ENCODE measurements at places on chromosomes 6 and 20.

DNA sequence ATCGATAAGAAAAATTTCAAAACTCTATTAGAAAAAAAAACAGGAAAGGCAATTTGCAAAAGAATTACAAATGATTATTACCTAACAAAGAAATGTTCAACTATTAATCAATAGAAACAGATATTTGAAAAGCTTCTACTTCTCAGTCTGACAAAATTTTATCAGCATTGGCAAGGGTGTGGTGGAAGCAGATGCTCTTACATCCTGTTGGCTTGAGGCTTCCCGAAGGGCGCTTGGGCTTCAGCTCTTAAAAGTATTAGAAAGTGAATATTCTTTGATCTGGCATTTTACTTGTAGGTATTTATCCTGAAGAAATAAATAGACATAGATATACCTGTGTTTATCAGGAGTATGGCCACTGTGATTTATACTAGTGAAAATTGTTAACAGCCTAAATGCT, 38.7 kb downstream of the SLC35D3 start:
- DNase-seq = no peak

- no peak for DNase-seq
Observed at GRCh38 chr6:20191992-20192391, 20.3 kb downstream of the MBOAT1 start.

DNA sequence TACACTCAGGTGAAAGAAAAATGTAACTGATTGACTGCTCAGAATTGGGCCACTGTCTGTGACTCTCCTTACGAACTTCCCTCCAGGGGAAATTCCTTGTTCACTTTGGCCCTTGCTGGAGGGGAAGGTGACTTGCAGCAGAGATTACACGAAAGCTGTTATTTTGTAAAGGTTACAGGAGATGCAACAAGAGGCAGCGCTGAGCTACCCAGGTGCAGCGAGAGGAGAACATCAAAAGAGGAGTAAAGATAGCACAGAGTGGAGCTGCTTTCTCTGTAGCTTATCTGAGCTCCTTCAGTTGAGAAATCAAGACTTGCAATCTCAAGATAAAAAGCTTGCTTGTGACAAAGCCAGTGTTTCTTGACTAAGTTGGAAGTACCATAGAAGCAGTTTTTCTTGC, 144.6 kb downstream of the ARHGAP18 start:
- DNase-seq = no peak

GRCh38 chr6:29828471-29828797, 809 bp downstream of the HLA-G start:
- no peak for DNase-seq

DNA sequence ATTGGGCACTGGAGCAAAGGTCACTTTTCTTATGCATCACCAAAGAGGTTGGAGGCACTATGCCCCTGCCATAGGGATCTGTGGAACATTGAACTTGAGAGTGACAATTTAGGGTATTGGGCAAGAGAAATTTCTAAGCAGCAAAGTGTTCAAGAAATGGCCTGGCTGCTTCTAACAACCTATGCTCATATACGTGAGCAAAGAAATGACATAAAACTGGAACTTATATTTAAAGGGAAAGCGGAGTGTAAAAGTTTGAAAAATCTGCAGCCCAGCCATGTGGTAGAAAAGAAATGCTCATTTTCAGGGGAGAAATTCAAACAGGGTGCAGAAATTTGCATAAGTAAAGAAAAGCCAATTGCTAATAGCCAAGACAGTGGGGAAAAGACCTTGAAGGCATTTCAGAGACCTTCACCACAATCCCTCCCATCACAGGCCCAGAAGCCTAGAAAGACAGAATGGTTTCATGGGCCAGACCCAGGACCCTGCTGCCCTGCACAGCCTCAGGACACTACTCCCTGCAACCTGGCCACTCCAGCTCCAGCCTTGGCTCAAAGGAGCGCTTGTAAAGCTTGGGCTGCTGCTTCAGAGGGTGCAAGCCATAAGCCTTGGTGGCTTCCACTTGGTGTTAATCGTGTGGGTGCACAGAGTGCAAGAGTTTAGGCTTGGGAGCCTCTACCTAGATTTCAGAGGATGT, 24.4 kb downstream of the NCR2 start:
- DNase-seq = no peak

GRCh38 chr6:38346291-38347079, 293.2 kb downstream of the BTBD9 start:
- peak; percentile 97 for DNase-seq

DNA sequence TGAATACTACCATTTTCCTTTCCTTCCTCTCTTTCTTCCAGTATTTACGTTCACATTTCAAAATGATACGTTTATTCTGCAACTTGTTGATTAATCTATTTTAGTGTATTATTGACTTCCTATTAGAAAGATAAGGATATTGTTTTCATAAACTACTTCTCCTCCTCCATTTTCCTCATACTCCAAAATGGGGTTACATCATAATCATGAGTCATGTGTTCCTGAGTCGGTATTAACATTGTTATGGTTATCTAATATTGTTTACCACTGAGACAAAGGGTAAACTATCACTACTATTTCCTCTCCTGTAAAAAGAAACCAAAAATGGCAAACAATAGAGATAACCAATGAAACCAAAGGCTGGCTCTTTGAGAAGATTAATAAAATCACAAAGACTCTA, 126.5 kb upstream of the CDYL start:
- no peak for DNase-seq

DNA sequence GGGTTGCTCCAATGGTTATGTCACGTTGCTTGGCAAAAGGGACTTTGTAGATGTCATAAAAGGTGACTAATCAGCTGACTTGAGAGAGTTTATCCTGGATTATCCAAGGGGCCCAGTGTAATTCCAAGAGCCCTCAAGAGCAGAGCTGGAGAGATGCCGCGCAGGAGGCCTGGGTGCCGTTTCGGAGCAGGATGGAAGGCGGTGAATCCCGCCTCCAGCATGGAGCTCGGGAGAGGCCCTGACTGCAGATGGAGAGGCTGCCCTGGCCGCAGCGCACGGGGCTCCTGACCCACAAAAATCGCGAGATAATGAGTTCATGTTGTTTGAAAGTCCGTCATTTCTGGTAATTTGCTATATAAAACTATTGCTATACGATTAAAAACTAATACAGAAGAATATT, 219.8 kb downstream of the ZDHHC14 start:
- DNase-seq = no peak

- DNase-seq = peak; percentile 93
Observed at GRCh38 chr6:32369660-32370059, 2.0 kb downstream of the TSBP1 start.

- no peak for DNase-seq
Observed at GRCh38 chr20:3047486-3048419, 1.9 kb downstream of the MRPS26 start.

DNA sequence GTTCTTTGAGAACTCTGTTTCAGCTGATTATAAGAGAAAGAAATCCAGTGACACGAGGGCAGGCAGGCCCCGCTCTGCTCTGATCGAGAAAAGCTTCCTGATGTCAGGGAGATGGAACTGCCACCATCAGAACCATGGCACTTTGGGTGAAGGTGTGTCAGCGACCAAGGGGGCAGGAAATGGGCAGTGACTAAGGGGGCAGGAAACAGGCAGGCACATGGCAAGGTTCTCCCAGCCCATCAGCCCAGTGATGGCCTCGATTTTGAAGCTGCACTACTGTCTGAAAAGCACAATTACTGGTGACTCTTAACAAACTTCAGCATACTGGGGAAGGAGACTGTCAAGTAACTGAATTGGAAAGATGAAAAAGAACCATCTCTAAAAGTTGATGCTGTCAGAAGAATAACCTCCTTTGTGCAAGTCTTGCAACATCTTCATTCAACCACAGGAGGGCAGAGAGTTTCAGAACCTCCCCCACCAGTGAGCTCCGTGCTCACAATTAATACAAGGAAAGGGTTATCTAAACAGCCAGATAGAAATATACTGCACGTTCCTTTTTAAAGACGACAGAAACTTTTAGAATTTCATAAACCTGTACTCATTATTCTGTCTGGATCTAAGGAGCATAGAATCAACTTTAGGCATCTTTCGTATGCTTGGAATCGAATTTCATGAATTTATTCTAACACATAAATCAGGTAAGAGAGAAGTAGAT, 39.1 kb downstream of the TMX4 start:
- peak; percentile 33 for DNase-seq

- no peak for DNase-seq
Observed at GRCh38 chr6:137754866-137755265, 112.2 kb upstream of the TNFAIP3 start.
